ENCODE measurements at places on chromosomes 13 and 19.

- DNase-seq: no peak
Measured at GRCh38 chr19:54506079-54506478, 3.4 kb downstream of the LAIR2 start.

GRCh38 chr19:43595605-43595998, 332 bp downstream of the IRGQ start:
- no peak for DNase-seq

DNA sequence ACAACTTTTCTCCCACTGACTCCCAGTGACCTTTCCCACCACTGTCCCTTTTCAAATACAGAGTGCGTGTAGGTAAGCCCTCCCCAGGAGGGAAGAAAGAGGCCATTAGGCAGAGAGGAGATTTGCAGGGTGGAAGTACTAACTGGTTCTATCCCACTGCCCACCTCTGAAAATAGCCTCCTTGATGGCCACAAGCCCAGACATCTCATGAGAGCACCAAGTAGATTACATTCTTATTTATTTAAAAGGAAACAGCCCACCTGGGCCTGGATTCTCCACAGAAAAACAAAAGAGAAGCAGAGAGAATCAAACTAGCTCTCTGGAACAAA, 445.3 kb downstream of the FOXO1 start:
- DNase-seq: no peak

DNA sequence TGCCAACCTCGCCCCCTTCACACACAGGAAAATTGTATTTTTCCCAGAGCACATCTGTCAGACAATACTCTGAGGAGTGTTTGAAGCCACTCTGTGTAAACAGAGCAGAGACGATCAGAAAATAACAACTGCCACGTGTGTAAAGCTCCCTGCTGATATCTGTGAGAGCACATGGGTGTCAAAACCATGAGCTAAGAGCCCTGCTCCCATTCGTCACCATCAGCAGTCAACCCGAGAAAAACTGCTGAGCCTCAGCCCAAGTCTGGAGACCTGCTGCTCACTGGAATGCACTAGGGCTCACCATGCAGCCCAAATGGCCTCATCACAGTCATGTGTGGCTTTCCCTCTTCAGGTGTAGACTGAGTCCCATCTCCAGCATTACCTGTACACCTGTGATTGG, 304.1 kb downstream of the FGF14 start:
- DNase-seq: no peak

DNA sequence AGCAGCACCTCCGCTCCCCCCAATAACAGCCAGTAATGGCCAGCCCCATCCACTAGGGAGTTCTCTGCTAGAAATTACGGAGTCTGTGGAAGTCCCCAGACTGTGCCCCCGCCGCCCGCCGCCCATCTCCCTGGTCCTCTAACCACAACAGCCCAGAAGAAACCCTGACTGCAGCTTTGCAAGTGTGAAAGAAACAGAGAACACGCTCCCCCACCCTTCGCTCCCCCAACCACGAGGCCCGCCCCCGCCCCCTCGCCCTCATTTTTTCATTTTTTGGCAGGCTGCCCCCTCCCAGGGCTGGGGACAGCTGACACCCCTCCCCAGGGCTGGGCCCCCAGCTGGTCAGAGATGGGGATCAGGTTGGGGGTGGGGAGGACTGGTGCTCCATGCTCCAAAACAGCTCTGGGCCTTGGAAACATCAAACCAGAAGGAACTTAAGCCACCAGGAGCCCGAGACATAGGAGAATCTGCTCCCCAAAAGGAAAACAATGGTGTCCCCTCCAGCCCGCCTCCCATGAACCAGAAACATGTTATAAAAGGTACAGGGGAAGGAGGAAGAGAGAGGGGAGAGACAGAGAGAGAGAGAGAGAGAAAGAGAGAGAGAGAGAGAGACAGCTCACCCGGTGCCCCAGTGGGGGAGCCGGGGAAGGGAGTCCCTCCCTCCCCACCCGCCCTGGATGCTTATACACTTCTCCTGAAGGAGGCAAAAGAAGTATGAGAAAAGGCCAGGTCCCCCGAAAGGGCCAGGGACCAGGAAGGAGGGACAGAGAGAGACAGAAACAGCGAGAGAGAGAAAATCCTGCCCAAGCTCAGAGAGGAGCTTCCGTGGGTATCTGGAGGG, 29.8 kb upstream of the ASF1B start:
- no peak for DNase-seq

DNA sequence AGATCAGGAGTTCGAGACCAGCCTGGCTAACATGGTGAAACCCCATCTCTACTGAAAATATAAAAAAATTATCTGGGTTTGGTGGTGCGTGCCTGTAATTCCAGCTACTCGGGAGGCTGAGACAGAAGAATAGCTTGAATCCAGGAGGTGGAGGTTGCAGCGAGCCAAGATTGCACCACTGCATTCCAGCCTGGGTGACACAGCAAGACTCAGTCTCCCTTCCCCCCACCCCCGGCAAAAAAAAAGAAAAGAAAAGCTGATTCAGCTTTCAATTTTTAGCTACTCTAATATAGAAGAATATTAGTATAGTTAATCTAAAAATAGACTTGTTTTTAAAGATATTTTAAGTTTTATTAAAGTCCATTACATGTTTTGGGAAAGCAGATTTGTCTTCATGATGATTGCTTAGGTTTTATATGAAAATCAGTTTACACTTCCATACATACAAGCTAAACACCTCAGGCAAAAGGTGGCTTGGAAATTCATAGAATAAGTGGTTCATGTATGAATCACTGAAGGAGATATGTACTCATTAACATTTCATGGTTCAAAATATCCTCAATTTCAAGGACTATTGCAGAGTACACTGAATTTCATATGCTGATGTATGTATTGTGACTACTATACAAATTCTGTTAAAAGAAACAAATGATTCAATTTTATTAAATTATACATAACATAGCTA, 165.2 kb downstream of the TDRD3 start:
- DNase-seq: no peak

DNA sequence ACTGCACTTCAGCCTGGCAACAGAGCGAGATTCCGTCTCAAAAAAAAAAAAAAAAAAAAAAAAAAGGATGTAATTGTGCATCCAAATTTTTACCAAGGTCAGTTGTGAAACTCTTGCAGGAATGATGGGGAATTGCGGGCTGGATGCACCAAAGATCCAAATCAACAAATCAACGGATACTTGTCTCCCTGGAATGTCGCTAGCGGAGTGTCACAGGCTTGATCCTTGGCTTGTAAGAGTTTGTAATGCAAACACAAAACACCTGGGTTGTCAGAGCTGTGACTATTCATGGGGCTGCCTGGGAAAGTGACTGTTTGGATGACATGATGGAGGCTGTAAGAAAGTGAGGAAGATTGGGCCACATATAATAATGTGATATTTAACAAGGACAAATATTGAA, 4.2 kb downstream of the KANK3 start:
- no peak for DNase-seq

DNA sequence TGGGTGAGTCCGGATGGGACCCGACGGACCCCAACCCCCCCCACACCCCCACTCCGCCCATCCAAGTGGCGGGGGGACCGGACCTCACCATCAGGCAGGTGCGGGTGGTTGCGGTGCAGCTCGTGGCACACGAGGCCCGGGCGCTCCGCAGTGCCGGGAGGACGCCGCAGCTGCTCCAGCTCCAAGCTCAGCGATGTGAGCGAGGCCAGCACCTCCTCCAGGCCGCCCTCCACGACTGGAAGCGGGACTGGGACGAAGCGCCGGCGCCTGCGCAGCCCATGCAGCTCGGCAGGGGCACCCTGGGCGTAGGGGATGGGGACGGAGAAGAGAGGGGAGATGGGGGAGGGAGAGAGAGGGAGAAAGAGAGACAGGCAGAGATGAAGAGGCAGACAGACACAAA, 30.1 kb upstream of the OLFM2 start:
- no peak for DNase-seq

DNA sequence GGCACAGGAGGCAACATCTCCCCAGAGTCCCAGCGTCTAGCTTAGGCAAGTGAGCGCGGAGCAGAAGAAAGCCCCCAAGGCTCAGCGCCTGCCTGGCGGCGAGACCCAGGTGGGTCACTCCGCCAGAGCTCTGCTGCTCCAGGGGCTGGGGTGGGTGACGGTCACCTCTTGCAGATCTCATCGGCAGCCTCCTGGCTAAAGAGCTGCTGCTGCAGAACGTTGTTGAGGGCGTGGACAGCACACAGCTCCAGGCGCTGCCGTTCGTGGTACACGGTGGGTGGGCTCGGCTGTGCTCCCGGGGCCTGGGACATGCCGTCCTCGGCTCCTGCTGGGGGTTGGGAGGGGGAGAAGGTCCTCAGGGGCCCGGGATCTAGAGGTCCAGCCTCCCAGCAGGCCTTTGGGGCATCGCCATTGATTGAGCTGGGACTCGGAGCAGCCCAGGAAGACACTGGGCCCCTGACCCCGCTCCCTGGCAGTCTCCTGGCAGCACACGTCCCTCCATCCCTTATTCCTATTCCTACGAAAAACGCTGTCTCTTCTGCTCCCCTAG, 795 bp downstream of the JOSD2 start:
- DNase-seq: no peak

GRCh38 chr19:12090807-12091206, 26.3 kb downstream of the ZNF844 start:
- DNase-seq: peak; percentile 58

GRCh38 chr13:114067886-114068651, 64.4 kb downstream of the RASA3 start:
- no peak for DNase-seq

GRCh38 chr19:934865-935479, 9.1 kb downstream of the ARID3A start:
- no peak for DNase-seq

DNA sequence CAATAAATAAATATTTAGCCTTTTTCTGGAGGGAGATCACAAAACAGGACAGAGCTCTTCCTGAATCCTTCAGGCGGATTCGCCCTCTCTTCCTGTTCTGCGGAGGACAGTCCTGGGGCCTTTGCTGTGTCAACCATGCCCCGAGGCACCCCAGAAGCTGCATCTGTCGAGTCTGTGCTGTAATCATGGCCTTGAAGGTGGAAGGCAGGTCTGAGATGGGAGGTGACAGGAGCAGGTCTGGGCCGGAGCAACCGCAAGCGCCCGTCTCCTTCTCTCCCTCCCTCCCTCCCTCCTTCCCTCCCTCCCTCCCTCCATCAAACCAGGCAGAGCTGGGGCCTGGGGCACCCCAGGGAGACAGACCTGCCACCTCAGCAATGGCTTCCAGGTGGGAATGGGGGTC, 4.6 kb upstream of the FXYD3 start:
- DNase-seq: no peak

DNA sequence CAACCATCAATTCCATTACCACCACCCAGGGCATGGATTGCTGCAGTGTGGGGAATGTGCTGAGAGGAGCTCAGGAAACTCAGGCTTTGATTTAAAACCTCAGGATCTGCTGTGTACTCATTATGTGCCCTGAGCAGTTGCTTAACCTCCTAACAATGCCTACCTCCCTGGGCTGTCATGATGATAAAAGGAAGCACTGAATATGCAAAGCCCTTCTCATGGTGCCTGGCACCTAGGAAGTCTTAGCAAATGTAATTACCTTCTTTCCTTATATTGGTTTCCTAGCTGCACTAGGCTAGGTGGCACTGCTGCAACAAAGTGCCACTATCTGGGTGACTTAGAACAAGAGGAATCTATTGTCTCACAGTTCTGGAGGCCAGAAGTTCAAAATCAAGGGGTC, 62.2 kb downstream of the KCTD12 start:
- no peak for DNase-seq

DNA sequence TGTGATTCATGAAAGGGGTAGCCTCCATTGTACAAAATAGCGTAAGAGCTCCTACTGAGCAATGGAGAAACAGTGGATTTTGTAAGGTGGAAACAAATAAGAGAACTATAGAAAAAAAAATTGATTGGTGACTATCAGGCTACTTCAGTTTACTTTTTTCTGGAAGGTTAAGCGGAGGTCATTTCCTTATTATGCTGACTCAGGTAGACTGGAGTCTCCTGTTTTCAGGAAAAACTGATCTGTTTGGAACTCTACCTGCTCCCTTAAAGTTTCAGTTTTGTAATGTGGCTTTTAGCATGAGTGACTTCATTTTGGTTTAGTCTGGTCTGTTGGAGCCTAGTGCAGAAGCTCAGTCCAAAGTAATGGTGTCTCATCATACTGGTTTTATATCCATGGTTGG, 3.4 kb downstream of the ZNF607 start:
- no peak for DNase-seq

GRCh38 chr13:28495538-28496187, 735 bp upstream of the FLT1 start:
- DNase-seq: no peak

DNA sequence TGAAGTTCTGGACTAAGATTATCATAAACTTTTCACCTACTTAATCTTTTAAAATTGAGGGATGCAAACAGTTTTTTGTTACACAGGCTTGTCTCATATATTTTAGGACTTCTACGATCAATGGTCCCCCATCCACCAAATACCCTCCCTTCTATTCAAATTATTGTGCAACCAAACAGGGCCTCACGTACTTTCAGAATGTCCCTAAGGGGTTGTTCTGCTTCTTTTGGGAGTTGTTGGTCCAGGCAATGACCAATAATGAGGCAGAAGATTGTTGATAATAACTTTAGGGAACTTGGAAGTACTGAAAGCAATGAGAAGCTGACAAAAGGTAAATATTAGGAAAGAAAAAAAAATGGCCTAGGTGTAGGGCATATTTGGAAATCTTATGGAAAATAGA, 2.9 kb downstream of the DNAJC15 start:
- DNase-seq: no peak

GRCh38 chr19:815079-815774, 6.5 kb downstream of the PLPPR3 start:
- DNase-seq: no peak

DNA sequence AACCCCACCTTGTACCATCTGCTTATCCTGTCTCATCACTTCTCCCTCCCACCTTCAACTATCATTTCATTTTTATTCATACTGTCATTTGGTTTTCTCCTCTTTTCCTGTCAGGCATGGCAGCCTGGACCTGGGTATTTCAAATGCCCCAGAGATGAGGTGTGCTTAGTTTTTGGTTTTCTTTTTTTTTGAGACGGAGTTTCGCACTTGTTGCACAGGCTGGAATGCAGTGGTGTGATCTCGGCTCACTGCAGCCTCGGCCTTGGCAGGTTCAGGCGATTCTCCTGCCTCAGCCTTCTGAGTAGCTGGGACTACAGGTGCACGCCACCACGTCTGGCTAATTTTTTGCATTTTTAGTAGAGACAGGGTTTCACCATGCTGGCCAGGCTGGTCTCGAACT, 5.8 kb downstream of the PDS5B start:
- no peak for DNase-seq

- no peak for DNase-seq
Measured at GRCh38 chr19:1611353-1611752, 6.1 kb upstream of the UQCR11 start.

GRCh38 chr13:110503979-110504499, 57.5 kb downstream of the RAB20 start:
- DNase-seq: no peak

DNA sequence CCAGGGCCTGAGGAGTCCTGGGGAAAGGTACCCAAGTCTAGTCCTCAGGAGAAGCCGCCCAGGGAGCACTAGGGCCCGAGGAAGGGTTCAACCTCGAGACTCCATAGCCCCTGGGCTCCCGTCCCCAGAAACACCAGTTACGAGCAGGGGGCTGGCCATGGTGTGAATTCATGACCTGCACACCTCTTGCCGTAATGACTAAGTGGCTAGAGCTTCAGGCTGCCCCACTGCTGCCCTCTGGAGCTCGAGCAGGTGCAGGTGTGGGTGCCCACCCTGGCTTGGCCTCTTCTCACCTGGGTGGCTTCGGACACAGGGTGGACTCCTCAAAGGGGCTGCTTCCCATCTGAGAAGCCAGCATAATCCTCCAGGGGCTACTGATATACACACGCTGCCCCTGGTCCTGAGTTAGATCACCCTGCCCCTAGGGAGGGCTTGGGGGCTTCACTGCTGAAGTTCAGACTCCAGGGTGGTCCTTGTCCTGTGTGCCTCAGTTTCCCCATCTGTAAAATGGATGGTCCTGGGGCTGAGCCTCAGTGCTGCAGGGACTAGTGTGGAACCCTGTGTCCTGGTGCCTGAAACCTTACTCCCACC, 13.6 kb downstream of the SPC24 start:
- no peak for DNase-seq

Measured in stimulated activated CD4-positive, alpha-beta T cell treated with anti-CD3 and anti-CD28 coated beads, TNF-alpha, amount 100 ng/mL, for 48 hours (primary cell).